CD4-positive, alpha-beta T cell treated with Interleukin-10 for 1 hour (primary cell): ENCODE measurements at places on chromosomes 13 and 19.

- no peak for DNase-seq
Measured at GRCh38 chr13:73872397-73872796, 261.8 kb downstream of the KLF12 start.

DNA sequence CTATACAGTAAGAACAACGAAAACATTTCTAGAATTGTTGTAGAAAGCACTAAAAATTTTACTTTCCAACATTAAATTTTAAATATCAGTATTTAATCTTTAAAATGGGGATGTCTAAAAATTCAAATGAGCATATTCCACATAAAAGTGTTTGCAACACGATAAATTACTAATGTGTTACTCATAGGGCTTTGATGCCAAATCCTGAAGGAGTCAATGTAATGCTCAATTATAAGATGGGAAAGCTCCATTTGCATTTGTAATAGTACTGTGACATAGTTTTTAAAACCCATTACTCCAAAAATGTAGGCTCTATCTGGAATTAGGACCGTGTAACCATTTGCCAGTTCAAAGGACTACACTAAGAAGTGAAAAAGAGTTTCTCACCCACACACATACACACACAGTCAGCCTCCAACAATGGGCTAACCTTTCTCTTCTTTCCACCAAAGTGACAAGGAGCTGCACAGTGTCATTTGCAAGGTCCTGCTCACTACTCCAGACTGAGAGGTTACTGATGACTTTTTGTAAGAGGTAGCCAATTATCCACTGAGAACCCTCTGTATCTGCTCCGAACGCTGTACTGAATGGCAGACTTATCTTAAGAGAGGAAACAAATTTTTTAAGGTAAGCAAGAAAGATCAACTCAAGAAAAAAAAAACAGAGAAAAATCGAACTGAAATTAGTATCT, 26.1 kb upstream of the EEF1AKMT1 start:
- no peak for DNase-seq

DNA sequence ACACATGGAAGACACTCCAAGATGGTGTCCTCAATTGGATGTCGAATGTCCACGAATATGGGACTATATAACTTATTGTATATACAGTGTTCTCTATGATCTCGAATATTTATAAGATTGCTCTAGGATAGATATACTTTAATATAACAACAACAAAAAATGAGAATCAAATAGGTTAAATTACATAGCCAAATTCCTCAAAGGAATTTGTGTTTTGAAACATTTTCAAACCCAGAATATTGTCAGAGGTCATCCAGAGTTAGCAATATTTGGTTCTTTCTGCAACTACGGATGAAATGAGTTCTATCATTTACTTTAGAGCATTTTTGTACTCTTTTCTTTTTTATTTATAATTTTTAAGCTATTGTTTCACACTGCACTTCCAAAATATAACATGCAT, 857.8 kb downstream of the GPC5 start:
- DNase-seq: no peak

- DNase-seq: no peak
Measured at GRCh38 chr13:99135591-99135990, 65.1 kb upstream of the UBAC2 start.

DNA sequence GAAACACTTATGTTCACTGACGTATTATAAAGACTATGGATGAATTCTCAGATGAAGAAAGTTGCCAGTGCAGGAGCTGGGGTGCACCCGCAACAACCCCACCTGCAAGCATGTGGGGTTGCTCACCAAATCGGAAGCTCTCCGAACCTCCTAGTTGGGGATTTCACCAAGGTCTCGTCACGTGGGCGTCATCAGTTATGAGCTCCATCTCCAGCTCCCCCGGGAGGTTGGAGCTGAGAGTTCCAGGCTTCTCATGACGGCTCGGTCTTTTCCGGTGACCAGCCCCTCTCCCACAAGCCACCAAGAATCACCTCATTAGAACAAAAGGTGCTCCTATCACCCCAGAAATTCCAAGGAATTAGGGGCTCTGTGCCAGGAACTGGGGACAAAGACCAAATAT, 46.1 kb upstream of the TUBGCP3 start:
- no peak for DNase-seq

- no peak for DNase-seq
Measured at GRCh38 chr13:111259058-111259457, 61.4 kb upstream of the TEX29 start.

GRCh38 chr13:82878536-82878935, 1003.7 kb downstream of the SLITRK1 start:
- DNase-seq: no peak

DNA sequence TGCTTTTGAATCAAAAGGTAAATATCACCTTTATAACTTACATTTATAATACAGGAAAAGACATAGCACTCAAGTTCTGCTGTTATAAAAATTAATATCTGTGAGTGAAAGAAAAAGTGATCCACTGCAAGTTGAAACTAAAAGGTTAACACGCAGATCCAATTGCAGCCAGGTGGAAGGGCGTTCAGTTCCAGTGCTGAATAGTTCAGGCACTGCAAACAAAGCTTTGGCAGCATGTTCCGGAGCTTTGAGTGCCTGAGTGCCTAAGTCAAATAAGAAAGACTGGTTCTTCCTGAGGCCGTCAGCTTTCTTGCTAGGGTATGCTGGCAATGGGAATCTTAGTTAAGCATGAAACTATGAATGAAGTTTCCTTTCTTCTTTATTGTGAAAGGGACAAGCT, 200.3 kb downstream of the LMO7 start:
- no peak for DNase-seq

GRCh38 chr13:58850161-58850560, 1218.6 kb downstream of the PCDH17 start:
- no peak for DNase-seq

GRCh38 chr19:33370783-33371182, 2.7 kb upstream of the CEBPG start:
- DNase-seq: no peak

DNA sequence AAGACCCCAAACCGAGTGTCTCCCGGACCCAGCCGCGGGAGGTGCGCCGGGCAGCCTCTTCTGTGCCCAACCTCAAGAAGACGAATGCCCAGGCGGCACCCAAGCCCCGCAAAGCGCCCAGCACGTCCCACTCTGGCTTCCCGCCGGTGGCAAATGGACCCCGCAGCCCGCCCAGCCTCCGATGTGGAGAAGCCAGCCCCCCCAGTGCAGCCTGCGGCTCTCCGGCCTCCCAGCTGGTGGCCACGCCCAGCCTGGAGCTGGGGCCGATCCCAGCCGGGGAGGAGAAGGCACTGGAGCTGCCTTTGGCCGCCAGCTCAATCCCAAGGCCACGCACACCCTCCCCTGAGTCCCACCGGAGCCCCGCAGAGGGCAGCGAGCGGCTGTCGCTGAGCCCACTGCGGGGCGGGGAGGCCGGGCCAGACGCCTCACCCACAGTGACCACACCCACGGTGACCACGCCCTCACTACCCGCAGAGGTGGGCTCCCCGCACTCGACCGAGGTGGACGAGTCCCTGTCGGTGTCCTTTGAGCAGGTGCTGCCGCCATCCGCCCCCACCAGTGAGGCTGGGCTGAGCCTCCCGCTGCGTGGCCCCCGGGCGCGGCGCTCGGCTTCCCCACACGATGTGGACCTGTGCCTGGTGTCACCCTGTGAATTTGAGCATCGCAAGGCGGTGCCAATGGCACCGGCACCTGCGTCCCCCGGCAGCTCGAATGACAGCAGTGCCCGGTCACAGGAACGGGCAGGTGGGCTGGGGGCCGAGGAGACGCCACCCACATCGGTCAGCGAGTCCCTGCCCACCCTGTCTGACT, 7.9 kb downstream of the MAP1S start:
- no peak for DNase-seq

DNA sequence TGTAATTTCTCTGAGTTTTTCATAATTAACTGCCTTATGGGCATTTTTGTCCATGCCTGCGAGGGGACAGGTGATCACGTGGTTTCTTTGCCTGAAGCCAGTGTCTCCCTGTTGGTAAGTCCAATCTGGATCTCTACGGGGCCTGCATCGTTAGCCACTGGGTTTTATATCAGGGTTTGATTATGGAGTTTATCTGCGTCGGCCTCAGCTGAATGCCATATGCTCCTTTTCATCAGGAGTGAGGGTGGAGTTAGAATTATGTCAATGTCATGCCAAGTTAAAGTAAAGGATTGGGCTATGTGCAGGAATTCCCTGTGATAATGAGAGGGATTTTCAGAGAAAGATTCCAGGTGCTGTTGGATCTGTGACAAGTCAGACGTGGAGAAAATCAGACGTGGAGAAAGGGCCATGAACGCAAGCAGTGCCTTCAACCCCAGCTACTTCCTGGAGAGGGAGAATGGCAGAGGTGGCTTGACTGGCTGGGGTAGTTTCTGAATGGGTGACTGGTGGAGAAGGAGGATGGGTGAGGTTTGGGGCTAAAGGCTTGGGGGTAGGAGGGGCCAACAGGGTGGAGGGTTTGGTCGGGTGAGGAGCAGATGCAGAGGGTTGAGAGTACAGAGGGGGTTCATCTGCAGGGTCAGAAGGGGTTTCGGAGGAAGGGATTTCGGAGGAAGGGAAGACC, 24.3 kb downstream of the TMEM255B start:
- DNase-seq: no peak

DNA sequence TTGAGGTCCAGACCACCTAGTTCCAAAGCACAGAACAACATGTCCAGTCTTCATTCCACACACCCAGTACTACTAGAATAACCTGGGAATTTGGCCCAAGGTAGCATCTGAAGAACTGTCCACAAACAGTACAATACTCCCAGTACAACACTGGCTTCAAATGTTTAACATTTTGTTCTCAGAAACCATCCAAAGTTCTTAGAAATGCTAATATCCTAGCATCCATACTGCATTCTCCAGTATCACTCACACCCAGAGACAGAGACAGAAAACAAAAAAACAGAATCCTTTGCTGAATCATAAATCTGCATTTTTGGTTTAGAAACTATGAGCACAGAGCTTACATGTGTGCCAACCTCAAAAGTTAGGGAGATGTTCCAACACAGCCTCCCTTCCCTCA, 490.8 kb downstream of the FOXO1 start:
- DNase-seq: no peak

GRCh38 chr13:59542303-59542702, 621.4 kb downstream of the DIAPH3 start:
- no peak for DNase-seq
